Right atrium auricular region (tissue), 2 donors: ENCODE measurements at places on chromosomes 3 and 15. TPM values are rescaled to one million over a fixed set of nuclear protein-coding genes. Genes with fewer than 3 reads are reported as not detected.
A peak's percentile ranks its signal among the peaks of the same experiment; 100 is the strongest.

GRCh38 chr3:128783774-128784173 lies 57.8 kb downstream of the RAB7A start:
- DNase-seq = no peak

- no peak for DNase-seq
Measured at GRCh38 chr3:139134678-139135372, 90.1 kb upstream of the PRR23C start.

DNA sequence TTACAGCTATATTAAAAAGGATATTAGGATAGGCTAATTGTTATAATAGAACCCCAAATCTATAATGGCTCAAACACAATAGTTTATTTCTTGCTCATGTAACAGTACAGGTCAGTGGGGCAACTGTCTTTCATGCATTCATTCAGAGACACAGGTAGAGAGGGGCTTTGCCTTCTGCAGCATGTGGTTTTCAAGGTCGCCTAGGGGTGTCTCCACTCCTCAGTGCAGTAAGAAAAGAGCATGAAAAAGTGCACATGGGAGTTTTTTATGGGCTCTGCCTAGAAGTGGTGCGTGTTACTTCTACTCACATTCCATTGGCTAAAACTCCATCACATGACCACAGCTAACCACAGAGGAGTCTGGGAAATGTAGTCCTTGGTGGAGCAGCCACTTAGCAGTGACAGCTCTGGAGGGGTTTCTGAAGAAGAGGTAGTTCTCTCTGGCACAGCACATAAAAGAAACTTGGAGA lies 1.8 kb downstream of the ZBTB38 start:
- peak; percentile 74 for DNase-seq

DNA sequence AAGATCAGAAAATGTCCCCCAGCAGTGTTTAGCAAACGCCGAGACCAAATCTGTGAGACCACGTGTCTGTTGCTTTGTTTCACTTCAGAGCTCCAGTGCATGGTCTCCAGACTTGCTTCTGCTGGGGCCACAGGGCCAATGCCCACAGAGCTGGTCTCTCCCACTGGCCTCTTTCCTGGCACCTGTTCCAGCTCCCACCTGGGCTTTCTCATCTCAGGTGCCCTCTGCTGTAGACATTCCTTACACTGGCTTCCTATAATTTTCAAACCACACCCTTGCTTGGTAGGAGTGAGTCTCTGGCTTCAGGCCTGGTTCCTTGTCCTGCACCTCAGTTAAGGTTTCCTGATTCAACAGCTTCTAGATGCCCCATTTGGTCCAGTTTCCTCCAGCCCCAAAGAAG lies 243.1 kb downstream of the ADAMTS17 start:
- no peak for DNase-seq

GRCh38 chr3:160929595-160929994 lies 173.6 kb downstream of the PPM1L start:
- no peak for DNase-seq

DNA sequence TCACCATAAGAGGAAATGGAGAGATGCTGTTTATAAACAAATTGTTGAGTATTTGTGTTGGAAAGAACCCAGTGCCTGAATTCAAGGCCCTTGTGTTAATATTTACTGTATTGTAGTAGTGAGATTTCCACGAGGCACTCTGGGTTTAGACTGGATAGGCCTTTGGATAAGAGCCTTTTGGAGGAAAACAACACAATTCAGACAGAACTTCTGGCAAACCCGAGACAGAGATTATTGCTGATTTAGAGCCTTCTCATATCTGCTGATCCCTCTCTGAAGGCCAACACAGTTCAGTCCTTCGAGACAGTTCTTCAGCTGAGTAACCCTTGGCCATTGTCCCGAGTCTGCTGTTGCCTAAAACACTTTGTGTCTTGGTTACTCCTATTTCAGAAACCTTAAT lies 55.7 kb downstream of the LMCD1 start:
- peak; percentile 73 for DNase-seq

GRCh38 chr3:119490153-119490552 lies 8.2 kb upstream of the TIMMDC1 start:
- DNase-seq = no peak

DNA sequence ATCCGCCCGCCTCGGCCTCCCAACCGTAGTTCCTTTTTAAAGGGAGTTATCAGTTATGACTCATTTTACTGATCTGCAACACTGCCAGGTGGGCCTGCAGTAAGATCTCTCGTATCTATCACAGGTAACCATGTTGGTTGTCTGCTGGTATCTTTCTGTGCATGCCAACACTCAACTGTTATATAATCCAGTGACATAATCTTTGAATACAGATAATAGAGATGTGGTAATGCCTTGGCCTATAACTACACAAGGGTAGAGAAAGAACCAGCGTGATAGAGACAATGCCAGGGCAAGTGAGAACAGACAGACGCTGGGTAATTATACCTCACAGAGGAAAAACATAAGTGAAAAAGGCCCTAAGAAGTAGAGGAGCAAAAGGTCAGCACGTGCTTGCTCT lies 11.0 kb upstream of the ARPP19 start:
- DNase-seq = no peak

DNA sequence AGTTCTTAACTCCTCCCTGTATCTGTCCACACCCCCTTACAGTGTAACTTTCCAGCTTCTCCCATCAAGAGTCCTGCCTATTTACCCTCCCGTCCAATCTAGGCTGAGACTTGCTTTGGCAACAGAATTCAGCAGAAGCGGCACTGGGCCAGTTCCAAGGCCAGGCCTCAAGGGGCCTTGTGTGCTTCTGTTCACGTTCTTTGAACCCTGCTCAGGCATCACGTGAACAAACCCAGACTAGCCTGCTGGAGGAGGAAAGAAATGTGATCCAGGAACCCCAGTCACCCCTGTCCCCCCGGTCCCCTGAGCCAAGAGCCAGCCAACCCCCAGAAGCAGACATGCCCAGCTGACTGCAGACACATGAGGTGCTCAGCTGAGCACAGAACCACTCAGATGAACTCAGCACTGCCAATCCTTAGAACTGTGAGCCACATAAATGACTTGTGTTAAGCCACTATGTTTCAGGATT lies 76.1 kb upstream of the DCLK3 start:
- DNase-seq = peak; percentile 42

DNA sequence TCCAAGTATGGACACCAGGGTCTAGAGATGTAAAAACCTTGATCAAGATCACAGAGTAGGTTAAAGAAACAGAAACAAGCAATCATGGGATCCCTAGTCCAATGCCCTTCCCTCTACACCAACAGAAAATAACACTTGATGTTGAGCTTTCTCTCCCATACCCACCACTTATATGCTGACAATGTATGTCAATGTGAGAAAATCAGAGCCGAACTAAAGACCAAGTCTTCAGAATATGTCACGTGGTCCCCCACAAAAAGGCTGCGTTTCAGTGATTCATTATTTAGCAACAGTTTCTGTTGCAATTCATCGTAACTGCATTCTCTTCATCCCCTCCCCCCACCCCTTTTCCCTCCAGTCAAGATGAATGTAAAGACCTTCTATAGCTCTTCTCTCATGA lies 278.9 kb upstream of the STT3B start:
- DNase-seq = no peak

GRCh38 chr3:152256851-152257562 lies 11.7 kb upstream of the MBNL1 start:
- DNase-seq = no peak

- no peak for DNase-seq
Measured at GRCh38 chr3:193991666-193992424, 144.1 kb upstream of the HES1 start.

DNA sequence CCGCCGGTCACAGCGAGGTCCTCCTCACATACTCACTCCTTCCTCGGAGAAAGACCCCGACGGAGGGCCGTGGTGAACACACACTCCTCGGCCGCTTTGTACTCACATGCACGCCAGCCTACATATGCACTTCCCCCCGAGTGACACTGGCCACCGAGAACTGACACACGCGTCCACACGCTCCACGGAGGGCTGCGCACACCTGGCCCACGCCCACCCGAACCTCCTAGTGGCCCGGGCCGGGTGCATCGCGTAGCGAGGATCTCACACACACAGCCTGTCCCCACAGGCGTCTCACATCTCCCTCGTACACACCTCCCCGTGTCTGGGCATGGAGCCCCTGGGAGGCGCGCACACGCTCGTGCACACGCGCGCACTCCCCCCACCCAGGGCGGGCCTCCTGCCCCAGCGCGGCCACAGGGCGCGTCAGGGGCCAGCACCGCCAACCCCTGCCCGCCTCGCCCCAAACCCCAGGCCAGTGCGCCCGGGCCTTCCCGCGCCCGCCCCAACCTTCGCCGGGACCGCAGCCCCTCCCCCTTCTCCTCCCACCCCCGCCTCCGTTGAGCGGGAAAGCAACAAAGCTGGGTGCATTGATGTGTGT lies 411 bp upstream of the C3orf70 start:
- no peak for DNase-seq

DNA sequence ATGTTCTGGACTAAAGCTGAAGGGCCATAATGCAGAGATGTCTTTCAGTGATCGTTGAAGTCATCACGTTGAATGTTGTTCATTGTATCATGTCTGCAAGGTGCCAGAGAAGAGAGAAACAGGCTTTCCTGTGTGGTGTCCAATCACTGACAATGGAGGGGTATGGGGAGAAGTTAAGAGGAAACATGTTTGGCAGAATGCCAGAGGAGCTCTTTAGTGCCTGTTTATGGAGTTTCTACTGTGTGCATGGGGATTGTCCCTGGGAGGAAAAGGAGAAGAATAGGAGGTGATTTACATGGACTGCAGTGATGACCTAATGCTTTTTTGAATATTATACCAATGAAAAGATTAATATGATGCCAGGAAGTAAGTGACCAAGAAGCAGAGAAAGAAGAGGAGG lies 11.7 kb downstream of the SCAANT1 start:
- no peak for DNase-seq

- DNase-seq = no peak
Measured at GRCh38 chr3:132346841-132347736, 29.9 kb downstream of the ACP3 start.

DNA sequence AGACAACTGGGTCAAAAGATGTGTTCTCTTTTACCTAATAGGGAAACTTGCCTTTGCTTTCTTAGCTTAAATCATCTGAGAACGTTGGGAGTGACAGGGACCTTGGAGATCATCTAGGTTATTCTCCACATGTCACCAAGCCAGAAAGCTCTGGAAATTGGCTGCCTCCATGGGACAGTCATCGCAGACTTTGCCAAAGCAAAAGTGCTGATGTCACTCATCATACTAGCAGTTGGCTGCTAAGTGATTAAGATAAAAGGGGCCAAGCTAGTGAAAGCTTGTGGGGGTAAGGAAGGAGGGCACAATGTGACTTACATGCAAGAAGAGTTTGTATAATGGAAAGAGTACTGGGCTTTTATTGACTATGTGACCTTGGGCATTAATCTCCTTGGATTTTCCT lies 198.0 kb upstream of the PFN2 start:
- peak; percentile 67 for DNase-seq

GRCh38 chr3:128807186-128807830 lies 72.1 kb upstream of the ACAD9 start:
- no peak for DNase-seq

DNA sequence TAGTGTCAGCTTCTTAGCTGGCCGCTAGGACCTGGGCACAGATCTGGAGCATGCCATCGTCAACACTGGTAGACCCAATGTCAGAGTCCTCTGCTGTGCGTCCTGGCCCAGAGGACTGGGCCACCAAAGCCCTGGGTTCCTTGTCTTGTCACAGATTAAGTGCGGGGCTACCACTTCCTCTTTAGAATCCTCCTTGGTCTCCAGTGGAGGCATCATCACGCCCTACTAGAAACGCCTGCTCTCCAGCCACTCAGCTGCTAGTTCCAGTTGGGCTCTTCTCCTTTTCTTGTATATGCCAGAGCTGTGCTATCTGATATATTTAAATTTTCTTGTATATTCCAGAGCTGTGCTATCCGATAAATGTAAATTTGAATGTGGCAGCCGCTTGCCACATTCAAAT lies 11.2 kb downstream of the PPCDC start:
- no peak for DNase-seq

DNA sequence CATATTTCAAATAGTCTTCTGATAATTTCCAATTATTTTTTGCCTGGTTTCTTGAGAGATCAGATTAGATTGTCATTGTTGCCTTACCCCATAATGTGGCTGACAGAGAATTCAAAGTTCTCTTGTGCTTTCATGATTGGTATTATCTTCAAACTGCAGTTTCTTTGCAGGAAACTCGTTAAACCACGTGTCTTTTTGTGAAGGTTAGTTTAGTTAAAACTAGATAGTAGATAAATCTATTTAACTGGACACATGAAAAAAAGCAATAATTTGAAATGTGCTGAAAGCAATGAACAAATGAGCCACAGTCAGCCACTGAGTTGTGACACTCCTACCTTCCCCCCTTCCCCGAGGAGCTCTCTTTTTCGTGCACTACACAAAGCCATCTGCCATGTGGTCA lies 327.5 kb upstream of the UMPS start:
- DNase-seq = no peak

GRCh38 chr3:64848822-64849221 lies 161.0 kb upstream of the ADAMTS9 start:
- no peak for DNase-seq

DNA sequence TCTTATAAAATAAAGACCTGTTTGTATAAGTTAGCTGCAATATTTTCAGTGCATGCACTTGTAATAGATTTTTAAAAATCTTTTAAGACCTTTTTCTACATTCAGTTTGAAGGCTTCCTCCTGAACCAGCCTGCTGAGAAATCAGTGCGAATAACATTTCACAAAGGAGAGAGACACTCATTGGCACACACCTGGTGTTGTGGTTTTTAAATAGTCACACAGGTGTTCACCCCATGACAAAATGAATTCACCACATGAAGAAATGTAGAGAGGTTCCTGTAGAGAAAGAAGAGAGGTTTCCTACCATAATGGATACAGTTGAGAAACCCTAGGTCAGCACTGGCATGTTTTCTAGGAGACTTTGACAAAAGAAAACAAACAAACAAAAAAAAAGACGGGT lies 237.3 kb downstream of the CNTN6 start:
- DNase-seq = no peak

Gene SMAD6
- 20.8 TPM for total RNA-seq

Gene WNT5A
- 2.8 TPM for total RNA-seq

Gene FHIT
- 10.4 TPM for total RNA-seq

Gene CSTA
- total RNA-seq = 1.1 TPM

Gene ANKRD63
- 1.3 TPM for total RNA-seq

Gene RLBP1
- not detected for total RNA-seq

Gene TGM5
- total RNA-seq = not detected

Gene NR2E3
- not detected for total RNA-seq

Gene LEKR1
- total RNA-seq = 0.20 TPM

Gene MYZAP
- 491 TPM for total RNA-seq

Gene PIF1
- total RNA-seq = 0.56 TPM

Gene RTP1
- total RNA-seq = not detected

Gene KBTBD8
- 6.9 TPM for total RNA-seq

Gene ITGA11
- total RNA-seq = 35.4 TPM
